HS-27A (cell line): ENCODE measurements at places on chromosomes 5 and 9.

GRCh38 chr9:20658677-20659473 lies 25.2 kb upstream of the FOCAD start:
- DNase-seq = no peak

- no peak for DNase-seq
Observed at GRCh38 chr5:124631874-124632550, 114.4 kb downstream of the ZNF608 start.

GRCh38 chr9:135704483-135704882 lies 2.5 kb downstream of the KCNT1 start:
- no peak for DNase-seq

- DNase-seq = no peak
Observed at GRCh38 chr5:57658018-57658417, 175.4 kb upstream of the ACTBL2 start.

- DNase-seq = no peak
Observed at GRCh38 chr9:89912605-89912953, 307.8 kb downstream of the GADD45G start.

- no peak for DNase-seq
Observed at GRCh38 chr5:42840269-42840668, 28.6 kb upstream of the SELENOP start.

DNA sequence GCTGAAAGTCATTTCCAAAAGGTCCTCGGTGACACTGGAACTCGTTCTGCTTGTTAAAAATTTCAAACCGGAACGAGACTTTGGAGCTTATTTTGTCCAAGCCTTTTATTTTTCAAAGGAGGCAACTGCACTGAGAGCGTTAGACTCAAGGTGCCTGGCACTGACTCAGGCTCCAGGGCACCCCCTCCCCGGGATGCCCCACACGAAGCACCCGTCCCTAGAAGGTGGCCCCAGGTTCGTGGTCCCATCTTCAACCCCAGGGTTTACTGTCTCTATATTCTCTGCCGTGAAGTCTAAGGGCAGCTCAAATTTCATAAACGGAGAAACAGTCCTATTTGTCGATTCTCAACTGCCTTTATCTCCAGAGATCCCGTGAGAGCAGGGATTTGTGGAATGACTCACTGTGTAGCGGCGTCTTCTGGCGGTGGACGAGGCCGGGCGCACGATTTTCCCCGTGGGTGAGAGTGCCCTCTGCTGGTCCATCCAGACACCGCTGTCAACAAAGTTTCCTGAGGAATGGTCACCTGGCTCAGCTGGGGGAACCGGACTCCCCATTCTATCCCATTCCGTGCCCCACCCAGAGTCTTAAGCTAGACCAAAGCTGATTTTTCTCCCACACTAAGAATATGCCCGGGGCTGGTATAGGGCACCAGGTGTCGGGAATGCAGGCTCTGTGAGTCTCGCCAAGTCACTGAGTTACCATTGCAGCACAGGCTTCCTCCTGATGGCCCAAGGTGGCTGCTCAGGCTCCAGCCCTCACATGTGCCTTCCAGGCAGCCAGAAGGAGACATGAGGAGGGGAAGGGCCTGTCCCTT lies 27.1 kb upstream of the SLC6A19 start:
- DNase-seq = no peak

DNA sequence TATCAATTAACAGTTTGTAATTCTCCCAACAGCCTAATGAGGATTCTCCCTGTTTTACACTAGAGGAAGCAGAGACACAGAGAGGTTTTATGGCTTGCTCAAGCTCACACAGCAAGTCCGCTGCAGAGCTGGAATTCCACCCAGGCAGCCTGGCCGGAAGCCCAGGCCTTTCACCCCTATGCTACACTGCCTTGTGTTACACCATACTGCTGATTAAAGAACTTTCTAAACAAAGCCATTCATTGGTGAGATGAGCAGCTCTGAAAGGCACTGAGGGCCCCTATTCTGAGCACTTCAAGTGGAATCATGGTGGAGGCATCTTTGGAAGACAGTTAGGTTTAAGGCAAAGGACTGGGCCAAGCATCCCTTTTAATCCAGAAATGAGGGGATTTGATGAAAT lies 14.7 kb upstream of the LARP1 start:
- DNase-seq = no peak

DNA sequence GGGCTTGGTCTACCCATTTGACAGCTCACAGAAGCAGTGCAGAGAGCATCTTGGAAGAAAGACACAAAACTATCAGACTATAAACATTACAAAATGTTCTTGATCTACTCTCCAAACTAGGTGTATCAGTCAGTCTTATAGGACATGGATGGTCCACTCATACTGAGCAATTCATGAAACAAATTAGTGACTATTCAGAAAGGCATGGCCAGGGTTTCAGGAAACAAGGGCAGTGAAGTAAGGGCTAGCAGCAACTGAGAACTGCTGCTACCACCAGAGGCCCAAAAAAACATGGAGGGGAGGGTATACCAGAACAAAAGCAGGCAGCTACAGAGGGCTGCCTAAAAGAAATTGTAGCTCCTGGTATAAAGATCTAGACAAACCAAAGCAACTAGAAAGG lies 287.0 kb downstream of the PIK3R1 start:
- no peak for DNase-seq

- no peak for DNase-seq
Observed at GRCh38 chr5:35416217-35416988, 186.1 kb upstream of the PRLR start.

DNA sequence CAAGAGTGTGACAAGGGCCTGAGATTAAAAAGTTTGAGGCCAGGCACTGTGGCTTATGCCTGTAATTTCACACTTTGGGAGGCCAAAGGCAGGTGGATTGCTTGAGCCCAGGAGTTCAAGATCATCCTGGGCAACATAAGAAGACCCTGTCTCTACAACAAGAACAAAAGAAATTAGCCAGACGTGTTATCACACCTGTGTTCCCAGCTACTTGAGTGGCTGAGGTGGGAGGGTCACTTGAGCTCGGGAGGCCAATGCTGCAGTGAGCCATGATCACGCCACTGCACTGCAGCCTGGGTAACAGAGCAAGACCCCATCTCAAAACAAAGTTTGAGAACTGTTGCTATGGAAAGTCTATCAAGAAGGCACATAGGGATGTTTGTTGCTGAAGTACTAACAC lies 25.0 kb downstream of the EXOSC2 start:
- DNase-seq = no peak

- no peak for DNase-seq
Observed at GRCh38 chr9:76716085-76716672, 48.1 kb upstream of the PCA3 start.

DNA sequence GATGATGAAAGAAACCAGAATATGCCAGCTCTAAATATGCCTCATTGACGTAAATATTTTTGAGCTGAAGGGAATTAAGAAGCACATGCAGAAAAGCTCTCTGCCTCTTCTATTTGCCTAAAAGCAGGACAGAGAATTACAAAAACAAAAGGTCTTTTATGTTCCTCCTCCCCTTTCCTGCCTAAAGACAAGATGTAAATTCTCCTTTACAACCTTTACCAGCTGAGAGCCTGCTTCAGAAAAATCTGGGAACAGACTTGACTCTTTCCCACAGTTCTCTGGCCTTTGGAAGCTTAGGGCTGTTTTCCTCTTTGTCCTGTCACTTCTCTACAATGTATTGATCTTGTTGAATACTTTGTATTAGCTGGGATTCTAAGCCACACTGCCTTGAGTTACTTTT lies 199.7 kb downstream of the TMC1 start:
- DNase-seq = no peak

DNA sequence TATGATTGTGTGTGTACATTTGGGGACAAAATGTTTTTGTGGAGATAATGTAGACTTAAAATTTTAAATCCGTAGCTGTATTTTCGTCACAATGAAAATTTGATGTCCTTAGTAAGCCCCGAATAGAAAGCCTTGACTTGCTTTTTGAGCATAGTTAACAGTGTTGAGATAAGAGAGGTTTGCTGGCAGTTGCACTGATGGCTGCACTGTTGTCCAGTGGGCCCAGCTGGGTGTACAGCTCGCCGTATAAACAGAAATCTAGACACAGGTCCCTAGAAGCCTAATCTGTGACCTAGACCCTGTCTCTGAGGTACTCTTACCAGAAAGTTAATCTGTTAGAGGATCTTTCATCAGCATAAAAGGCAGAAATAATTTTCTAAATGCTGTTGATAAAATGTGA lies 271.3 kb upstream of the DMRT1 start:
- no peak for DNase-seq

DNA sequence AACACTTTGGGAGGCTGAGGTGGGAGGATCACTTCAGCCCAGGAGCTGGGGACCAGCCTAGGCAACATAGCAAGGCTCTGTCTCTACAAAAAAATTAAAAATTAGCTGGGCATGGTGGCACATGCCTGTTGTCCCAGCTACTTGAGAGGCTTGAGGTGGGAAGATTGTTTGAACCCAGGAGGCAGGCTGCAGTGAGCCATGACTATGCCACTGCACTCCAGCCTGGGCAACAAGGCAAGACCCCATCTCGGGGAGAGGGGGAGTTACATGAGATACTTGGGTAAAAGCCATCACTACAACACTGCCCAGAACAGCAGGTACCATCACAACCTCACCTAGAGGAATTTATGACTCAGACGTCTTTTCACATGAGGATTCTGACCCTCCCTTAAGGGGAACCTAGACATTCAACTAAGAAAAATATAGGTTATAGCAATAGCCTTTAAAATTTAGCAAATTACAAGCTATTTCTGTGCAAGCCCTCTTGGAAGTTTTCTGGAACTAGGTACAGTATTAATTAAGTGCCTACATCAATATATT lies 143.5 kb downstream of the NFIB start:
- no peak for DNase-seq

DNA sequence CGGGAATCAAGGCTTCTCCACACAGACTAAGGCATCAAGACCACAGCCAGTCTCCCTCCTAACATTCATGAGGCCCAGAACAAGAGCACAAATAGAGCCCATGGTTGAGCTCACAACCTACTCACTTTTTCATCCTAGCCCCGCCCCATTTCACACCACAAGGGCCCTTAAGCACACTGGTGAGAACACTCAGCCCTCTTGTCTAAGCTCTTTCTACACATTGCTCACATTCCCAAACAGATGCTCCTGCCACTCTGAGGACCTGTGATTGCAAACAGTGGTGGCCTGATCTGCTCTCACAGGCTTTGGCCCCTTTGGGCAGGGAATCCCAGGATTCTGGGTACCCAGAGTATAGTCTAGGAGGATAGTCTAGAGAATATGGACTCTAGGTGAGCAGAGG lies 54.0 kb downstream of the FEM1C start:
- DNase-seq = no peak

DNA sequence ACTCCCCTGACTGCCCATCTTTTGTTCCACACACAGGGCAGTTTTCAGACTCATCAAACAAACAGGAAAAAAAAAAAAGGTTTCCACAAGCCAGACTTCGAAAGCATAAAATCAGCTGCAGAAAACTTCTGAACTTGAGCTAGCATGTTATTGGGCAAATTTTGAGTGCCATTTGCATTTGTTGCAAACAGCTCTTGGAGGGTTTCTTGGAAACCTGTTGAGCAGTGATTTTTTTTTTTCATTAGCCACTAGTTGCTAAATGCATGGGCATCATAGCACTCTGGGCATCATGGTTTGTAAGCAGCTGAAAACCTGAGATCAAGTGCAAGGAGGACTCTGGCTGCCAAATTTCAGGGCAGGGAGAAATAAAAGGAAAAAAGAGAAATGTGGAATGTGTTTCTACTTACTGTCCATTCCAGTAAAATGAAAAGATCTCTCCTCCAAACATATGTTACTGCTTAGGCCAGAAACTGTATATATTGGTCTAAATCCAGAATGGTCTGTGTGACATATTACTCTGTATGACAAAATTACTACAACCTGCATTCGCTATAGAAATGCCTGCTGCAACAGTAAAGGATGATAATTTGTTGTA lies 85.2 kb upstream of the SMIM23 start:
- no peak for DNase-seq

- peak; percentile 97 for DNase-seq
Observed at GRCh38 chr9:38047301-38048251, 21.5 kb downstream of the SHB start.

DNA sequence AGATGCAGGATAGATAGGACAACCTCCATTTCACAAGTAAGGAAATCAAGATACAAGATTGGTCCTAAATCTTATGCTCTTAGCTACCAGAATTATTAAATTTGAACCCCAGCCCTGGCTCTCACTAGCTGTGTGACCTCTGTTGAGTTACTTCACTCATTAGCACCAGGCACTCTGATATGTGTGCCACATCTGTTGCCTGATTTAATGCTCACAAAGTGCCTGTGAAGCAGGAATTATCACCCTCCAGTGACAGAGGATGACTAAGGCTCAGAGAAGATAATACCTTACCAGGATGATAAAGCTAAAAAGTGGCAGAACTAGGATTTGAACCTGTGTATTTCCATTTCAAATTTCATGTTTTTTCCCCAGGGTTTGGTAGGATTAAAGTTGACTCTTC lies 110.0 kb downstream of the PLPPR1 start:
- no peak for DNase-seq

DNA sequence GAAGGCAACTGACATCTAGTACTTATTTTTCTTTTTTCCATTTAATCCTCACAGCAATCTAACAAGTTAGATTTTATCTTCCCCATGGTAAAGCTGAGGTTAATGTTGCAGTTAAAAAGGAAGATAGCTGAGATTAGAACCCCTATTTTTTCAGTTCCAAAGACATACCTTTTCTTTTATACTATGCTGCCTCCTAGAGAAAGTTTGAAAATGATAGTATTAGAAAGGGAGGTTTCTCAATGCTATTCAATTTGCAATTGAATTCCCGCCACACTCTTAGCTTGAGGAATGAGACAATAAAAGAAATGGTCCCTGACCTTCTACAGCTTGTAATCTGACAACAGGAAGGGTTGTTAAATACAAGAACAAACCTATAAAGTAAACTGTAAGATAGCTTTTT lies 195.9 kb upstream of the TRIM32 start:
- no peak for DNase-seq

DNA sequence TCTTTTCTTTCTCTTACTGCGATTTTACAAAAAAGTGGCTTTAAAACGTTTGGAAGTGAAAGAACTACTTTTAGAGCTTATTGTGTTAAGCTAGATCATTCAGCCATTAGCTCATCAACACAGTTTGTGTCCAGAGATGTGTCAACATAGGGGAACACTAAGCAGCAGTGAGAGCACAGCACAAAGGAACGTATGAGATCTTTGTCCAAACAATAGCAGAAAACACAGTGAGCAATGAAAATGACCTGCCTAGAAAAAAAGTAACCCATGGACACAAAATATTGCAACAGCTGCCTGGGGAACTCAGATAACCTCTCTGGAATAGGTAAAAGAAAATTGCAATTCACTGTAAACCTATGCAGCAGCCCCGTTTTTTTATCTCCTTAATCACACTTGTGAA lies 372.5 kb downstream of the ARHGEF28 start:
- DNase-seq = no peak

DNA sequence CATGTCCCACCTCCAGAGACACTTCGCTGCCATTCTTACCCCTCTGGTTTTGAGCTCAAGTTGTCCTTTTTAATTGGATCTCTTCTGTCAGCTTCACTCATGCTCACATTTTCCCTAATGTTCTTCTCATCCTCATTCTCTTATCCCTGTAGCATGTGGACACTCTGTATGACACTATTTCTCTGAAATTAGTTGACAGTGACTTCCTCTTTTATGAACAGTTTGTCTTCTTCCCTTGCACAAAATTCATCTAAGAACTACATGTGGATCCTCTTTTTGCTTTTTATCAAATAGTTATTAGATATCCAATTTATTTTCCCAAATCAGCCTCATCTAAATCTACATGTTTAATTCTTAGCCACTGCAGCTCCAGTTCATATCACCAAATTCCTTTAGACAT lies 676.2 kb downstream of the MAT2B start:
- no peak for DNase-seq

- DNase-seq = no peak
Observed at GRCh38 chr9:136803551-136804508, 3.9 kb upstream of the RABL6 start.
